SK-N-MC (cell line): ENCODE measurements at places on chromosomes 2 and 18.

- DNase-seq = no peak
These were observed 29.7 kb downstream of the NAB1 start for GRCh38 chr2:190678444-190679162.

DNA sequence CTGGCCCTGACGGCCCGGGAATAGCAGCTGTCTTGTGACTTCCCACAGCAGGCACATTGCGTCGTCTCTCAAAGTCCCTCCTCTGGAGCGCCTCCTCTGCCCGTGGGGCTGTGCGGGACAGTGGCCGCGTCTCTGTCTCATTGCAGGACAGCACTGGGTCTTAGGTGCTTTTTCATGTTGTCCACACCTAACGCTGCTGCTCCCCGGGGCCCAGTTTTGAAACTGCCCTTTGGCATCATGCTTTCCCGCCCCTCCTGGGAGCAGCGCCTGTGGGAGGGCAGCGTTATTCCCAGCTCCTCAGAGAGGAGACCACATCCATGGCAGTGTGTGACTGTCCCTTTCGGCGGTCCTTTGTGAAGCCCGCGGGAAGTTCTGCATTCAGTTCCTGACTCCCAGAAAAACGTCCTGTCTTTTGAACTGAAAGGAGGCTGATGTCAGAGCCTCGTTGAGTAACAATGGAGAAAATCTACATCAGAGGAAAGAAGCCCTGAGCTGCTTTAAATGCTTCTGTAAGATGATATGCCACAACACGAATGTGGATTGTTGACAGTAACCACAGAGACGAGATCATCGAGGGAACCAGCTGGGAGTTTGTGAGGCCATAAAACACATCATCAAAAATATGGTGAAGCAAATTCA is 226.0 kb downstream of the FAM210A start:
- DNase-seq = no peak

GRCh38 chr2:33510586-33510968 is 34.1 kb downstream of the RASGRP3 start:
- no peak for DNase-seq

GRCh38 chr2:221807706-221808105 is 235.6 kb upstream of the EPHA4 start:
- no peak for DNase-seq

DNA sequence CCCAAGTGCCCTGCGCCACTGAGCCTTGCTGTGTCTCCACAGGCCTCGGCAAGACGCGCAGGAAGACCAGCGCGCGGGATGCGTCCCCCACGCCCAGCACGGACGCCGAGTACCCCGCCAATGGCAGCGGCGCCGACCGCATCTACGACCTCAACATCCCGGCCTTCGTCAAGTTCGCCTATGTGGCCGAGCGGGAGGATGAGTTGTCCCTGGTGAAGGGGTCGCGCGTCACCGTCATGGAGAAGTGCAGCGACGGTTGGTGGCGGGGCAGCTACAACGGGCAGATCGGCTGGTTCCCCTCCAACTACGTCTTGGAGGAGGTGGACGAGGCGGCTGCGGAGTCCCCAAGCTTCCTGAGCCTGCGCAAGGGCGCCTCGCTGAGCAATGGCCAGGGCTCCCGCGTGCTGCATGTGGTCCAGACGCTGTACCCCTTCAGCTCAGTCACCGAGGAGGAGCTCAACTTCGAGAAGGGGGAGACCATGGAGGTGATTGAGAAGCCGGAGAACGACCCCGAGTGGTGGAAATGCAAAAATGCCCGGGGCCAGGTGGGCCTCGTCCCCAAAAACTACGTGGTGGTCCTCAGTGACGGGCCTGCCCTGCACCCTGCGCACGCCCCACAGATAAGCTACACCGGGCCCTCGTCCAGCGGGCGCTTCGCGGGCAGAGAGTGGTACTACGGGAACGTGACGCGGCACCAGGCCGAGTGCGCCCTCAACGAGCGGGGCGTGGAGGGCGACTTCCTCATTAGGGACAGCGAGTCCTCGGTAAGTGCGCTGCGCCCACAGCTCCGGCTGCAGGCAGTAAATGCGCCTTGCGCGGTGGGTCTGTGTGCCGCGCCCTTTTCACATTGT is 136.8 kb downstream of the NCK2 start:
- no peak for DNase-seq

- DNase-seq = no peak
These were observed 43.1 kb downstream of the EDAR start for GRCh38 chr2:108945969-108946368.

GRCh38 chr2:124666976-124667375 is 641.9 kb downstream of the CNTNAP5 start:
- DNase-seq = no peak

- DNase-seq = no peak
These were observed 4.4 kb upstream of the SPRED2 start for GRCh38 chr2:65436824-65437221.

DNA sequence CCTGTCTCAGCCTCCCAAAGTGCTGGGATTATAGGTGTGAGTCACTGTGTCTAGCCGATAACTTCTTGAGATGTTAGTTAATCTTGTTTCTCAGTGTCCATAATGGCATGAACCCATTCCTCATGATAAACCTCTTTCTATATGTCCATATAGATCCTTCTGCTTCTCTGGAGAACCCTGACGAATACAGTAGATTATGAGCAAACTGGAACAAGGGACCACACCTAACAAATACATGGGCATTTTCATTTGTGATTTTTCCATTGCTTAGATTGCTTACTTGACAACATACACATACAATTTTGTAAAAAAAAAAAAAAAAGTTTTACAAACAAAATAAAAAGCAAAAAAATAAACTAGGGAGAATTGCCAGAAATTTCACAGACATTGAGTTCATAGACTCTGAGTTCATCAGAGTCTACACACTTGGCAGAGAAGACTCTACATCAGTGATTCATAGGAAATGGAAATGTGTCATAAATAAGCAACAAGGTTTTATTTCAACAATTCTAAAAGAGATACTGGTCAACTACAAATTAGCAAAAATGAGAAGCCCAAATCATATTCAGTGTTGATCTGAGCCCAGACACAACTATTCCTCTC is 96.7 kb downstream of the GALR1 start:
- no peak for DNase-seq
